Activated T-helper 1 cell treated with Interleukin-2 at 50 U/mL for 16 hours (primary cell): ENCODE measurements at places on chromosomes 6 and 20.
A peak's percentile ranks its signal among the peaks of the same experiment; 100 is the strongest.

- DNase-seq: no peak
These were observed 27.4 kb downstream of the SLX4IP start for GRCh38 chr20:10462516-10462915.

GRCh38 chr6:36759148-36759759 lies 61.6 kb downstream of the RAB44 start:
- DNase-seq: peak; percentile 70

DNA sequence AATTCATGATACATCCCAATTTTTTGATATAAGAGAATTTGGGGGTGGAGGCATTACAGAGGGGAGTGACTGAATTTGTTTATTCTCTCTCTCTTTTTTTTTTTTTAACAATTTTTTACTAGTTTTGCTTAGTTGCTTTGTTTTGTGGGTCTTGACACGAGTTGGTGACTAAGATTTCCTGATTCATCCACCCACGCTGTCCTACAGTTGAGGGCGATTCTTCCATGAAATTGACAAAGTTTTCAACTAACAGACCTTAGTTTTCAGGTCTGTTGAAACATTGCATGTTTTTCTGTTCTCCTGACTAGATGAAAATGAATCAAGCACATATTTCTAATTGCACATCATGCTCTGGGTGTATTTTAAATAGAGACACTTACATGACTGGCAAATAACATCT lies 613.8 kb downstream of the TFAP2B start:
- DNase-seq: no peak

DNA sequence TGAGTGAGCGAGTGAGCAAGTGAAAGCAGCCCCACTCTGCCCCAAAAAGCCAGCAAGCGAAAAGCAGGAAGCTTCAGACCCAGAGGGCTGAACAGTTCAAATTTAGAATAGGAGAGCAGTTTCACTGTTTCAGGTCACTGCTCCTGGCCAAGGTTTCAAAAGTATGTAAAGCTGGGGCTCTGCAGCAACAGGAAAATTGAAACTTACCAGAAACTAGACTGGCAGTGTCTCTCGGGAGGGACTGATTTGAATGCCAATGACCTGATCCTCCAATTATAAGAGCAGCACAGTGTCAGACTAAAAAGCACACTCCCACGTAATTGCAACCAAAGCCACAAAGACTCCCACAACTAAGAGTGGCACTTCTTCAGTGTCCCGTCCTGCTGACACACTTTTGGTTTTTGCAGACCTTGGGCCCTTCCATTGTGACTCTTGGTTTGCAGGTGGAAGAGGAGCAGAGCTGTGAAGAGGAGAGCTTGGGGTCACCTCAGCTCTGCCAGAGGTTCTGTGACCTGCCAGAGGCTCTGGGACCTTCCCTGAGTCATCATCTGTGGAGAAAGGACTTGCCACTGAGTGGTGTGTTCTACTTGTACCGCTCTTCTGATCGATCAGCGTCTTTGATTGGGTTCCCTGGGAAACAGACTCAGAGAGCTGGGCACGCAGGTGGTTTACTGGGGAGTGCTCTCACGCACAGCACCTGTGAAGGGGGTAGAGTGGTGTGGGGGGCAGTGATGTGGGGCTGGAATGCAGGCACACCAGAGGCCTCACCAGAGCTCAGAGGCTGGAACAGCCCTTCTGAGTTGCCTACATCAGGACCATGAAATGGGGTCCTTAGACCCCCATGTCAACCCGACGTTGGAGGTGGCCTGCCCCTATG lies 52.7 kb upstream of the PTGIS start:
- no peak for DNase-seq

DNA sequence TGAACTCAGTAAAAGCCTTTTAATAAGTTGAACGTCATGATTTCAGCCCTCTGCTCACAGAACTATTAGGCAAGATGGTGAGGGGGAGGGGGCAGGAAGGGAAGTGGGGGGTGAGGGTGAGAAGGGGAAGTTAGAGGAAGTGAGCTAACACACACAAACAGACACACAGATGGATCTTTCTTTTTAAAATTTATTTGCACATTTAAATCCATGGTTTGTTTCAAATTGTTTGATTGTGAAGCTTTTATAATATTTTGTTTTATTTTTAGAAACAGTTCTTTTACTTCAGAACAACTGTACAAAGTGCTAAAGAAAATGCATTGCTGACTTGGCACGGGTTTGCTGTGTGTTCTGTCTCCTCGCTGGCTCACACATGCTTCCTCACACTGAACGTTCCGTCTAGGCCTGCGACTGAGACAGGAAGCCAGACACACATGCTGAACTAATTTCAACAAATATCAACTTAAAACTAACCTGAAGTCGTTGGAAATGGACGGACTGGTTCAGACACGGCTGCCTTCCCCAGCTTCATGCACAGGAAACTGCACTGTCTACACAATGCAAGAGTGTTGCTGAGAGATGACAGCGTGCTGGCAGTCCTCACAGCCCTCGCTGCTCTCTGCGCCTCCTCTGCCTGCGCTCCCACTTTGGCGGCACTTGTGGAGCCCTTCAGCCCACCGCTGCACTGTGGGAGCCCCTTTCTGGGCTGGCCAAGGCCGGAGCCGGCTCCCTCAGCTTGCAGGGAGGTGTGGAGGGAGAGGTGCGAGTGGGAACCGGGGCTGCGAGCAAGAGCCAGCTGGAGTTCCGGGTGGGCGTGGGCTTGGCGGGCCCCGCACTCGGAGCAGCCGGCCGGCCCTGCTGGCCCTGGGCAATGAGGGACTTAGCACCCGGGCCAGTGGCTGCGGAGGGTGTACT lies 8.1 kb upstream of the ZBP1 start:
- peak; percentile 26 for DNase-seq

GRCh38 chr6:167467793-167468431 lies 143.0 kb downstream of the TTLL2 start:
- DNase-seq: no peak

- no peak for DNase-seq
These were observed 153.2 kb upstream of the TOP1 start for GRCh38 chr20:40875116-40876085.
